Activated T-cell treated with anti-CD3 and anti-CD28 coated beads, Interleukin-2, amount 50 U/mL, for 4 hours (primary cell): ENCODE measurements at places on chromosomes 3 and 15.

- DNase-seq: no peak
Observed at GRCh38 chr15:44720460-44721176, 9.3 kb downstream of the B2M start.

- no peak for DNase-seq
Observed at GRCh38 chr3:9916346-9916733, 558 bp upstream of the IL17RC start.

DNA sequence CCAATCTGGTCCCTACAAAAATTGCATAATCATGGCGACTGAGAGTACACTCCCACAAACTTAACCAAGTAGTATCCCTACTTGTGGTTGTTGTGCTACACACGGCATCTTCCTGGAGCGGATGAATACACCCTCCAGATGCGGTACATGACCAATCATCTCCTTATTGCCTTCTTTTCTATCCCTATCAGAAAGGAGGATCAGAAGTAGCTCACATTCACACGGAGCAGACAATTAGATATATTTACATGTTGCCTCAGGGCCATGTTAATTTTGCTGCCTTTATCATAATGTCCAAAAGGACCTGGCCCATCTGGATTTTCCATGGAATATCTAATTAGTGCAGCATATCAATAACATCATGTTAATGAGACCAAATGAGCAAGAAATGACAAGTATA is 96.4 kb upstream of the RNU6-1 start:
- DNase-seq: no peak

- DNase-seq: no peak
Observed at GRCh38 chr3:42066516-42067181, 24.5 kb upstream of the TRAK1 start.

DNA sequence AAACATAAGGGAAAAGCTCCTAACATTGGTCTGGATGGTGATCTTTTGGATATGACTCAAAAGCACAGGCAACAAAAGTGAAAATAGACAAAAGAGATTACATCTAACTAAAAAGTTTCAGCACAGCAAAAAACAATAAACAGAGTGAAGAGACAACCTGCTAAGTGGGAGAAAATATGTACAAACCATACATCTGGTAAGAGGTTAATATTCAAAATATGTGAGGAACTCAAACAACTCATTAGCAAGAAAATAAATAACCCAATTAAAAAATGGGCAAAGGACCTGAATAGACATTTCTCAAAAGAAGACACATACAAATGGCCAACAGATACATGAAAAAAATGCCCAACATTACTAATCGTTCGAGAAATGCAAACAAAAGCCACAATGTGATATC is 19.0 kb upstream of the NR1I2 start:
- no peak for DNase-seq

DNA sequence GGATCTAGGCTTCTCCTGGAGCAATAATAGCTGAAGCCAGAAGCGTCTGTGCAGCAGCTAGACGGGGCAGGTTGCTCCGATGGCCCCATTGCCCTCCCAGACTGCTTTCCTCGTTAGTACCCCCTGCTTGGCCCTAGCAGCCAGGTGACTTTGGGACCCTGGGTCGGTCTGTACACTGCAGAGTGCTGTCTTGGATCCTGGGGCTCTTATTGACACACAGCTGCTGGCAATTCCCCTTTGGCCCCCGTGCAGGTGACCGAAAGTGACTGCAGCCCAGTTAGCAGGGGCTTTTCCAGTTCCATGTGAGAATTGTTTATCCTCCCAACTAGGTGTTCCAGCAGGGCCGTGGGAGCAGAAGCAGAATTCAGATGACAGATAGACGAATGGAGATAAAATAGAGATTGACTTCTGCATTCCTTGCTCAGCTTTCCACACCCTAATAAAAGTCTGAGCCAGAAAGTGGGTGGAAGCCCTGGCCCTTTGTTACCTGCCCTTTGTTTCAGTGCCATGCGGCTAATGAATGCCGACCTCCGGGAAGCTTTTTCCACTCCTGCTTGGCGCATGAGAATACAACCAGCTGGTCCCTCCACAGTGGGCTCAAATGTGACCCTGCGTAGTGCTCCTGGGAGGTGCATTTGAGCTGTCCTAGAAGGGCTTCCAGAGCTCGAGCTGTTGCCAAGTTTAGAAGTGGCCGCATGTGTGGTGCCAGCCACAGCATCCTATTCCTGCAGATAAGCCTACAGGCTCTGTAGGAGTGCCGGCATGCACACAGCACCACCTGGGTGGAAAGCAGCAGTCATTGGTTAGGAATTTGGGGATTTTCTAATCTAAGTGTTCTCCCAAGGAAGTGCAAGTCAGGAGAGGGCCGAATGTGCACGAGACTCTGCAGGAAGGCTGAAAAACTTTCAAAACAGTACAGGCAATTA is 94.4 kb downstream of the SLCO3A1 start:
- no peak for DNase-seq
